ENCODE measurements at places on chromosomes 3 and 15.
A peak's percentile ranks its signal among the peaks of the same experiment; 100 is the strongest.

DNA sequence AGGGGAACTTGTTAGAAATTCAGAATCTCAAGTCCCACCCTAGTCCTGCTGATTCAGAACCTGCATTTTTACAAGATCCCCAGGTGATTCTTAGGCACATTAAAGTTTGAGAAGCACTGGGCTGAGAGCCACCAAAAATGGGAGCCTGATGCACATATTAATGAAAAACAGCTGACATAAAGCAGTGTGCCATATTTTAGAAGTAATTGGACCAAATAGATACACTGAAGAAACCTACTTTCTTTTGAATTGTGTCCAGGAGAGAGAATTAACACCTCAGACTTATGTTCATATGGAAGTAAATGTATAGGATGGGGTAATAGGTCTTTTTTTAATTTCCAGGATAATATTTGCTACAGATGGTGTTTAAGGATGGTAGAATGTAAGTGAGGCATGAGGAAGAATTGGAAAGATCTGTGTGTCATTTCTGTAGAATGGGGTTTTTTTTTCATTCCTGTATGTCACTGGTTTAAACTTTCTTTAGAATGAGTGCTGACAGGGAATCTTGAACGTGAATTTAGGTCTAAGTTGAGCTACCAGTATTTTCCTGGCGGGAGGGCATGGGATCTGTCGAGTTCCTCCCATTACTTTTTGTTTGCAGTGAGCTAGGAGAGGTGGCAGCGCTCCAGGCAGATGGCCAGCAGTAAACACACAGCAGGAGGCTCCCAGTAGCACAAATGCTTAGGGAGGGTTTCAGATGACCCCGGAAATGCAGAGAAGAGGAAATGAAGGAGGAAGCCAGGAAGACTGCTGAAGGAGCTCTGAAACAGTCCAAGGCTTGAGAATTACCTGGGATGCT lies 185.6 kb downstream of the PLCL2 start:
- peak; percentile 27 for DNase-seq

GRCh38 chr15:65862682-65863081 lies 6.6 kb upstream of the RAB11A start:
- DNase-seq: peak; percentile 61

DNA sequence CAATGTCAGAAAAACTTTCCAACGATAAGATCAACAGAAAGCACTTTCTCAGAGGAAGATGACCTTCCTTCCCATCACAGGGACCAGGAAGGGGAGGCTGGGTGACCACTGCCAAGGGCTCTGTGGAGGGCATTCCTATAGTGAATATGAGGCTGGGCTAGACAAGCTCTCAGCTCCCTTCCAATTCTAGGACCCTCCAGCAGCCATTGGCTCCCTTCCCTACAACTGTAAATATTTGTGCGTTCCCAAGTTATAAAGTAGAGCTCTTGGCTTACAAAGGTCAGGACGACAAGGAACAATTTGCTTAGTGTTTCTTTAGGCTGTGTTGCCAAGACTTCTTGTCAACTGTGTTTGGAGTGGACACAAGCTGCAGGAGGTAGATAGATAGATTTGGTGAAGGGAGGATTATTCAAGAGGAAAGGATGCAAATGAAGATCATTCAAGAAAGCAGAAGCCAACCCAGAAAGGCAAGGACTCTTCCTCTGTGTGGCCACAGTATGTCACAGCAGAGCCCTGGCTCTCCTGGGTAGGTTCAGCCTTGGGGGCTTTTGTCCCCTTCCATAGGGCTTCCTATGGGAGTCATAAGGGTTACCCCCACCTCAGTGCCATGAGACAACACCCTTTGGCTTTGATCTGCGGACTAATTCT lies 223.6 kb upstream of the TLE3 start:
- DNase-seq: no peak

DNA sequence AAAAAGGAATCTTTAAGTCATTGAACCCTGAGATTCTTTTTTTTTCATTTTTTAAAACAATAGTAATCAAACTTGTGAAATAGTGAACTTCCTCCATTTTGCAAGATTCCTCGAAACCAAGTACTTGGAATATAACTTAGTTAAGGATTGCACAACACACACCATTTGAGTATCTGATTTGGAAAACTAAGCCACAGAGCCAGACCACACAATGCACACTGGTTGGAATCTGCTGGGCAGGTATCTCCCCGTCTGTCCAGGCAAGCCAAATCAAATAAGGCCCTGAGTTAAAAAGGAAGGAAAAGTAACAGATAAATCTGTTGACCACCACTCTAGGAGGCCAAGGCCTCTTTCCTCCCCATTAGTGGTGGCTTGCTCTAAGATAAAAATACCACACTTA lies 177.5 kb upstream of the ICE2 start:
- DNase-seq: peak; percentile 25

GRCh38 chr3:64303401-64303800 lies 78.1 kb upstream of the PRICKLE2 start:
- peak; percentile 16 for DNase-seq

DNA sequence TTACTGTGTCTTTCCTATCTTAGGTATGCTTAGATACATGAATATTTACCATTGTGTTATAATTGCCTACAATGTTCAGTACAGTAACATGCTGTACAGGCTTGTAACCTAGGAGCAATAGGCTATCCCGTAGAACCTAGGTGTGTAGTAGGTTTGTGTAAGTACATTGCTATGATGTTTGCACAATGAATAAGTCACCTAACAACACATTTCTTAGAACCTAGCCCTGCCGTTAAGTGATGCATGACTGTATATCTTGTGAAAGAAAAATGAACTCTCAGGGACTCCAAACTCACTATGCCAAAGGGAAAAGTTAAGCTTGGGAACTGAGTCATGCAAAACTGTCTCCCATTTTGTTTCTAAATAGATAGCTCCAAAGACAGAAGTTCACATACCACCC lies 91.5 kb upstream of the ACP3 start:
- no peak for DNase-seq

DNA sequence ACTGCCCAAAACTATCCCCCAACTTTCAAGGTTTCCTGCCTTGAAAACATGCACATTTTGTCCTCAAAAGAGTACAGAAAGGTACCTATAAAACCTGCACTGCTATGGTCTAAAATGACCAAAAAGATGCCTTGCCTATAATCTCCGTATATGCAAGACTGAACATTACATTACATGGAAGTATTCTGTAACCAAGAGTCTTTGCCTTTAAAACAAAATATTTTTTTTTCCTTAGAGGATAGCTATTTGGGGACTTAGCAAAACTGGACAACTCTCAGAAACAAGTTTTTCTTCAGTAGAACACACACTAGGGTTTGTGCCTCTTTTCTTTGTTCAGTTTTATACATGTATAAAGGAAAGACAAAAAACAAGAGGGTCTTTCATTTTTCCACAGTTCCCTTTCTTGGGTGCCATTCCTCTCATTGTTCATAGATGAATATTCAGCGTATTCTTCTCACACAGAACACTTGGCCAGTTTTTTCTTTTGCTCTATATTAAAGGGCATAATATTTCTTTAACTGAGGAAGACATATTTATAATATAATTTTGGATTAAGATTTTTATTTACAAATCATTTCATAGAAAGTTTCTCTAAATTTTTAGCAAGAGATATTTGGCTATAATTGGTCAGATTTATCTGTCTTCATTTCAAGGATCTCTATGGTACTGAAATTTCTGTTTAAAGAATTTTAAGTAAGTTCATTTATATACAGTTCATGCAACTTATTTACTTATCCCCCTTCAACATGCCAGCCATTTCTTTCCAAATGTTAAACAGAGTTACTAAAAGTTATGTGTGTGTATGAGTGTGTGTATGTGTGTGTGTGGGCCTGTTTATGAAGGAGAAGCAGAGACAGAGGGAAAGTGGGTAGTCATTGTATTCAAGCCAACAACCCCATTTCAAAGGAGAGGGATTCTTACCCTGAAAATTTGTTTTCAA lies 142.6 kb downstream of the ZBTB20 start:
- no peak for DNase-seq

- DNase-seq: no peak
These were observed 12.5 kb upstream of the BFSP2 start for GRCh38 chr3:133387341-133387740.

GRCh38 chr3:5476403-5476802 lies 288.9 kb downstream of the EDEM1 start:
- DNase-seq: no peak

DNA sequence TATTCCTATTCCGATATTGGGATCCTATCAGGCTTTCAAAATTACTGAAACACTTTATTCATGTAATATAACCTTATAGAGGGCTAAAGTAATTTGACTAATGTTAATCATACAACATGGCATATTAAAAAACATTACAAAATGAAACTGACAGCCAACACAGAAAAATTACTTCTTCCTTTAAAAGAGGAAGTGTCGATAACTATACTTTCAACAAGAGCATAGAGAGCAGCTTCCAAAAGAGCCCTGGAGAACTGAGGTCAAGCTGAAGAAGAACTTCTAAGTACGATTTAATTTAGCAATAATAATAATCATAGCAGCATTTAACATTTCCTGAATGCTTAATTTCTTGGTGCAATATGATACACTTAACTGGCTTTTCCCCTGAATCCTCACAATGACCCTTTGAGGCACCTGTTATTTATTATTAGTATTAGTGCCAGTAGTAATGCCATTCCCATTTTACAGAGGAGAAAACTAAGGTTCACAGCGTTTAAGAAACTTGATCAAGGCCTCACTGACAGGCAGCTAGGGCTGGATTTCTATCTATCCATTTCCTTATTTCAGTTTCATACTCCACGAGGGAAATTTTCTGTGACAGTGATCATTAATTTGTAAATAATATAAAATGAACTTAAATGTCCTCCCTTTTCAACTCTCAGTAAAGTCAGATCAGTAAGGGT lies 181.6 kb downstream of the CFAP20DC start:
- DNase-seq: no peak

DNA sequence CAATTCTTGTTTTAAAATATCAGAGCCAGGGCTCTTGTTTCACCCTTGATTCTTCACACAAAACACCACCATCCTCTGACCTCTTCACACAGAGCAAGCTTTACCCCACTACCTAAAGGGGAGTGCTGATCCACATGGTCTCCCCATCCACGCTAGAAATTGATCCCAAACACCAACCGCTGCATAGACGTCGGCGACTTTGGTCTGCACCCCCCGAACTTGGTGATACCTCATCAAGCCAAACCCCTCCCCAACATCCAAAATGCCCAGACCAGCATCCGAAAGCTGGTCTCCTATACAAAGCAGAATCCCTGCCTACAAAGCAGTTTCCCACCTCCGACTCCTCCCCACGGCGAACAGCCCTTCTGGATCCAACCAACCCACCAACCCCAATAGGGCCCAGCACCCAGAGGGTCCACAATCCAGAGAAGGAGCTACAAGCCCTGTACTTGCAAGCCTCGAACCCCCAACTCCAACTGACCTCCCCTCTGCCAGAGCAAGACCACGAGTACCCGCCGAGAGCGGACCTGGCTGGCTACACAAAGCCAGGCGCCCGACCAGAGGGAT lies 25.8 kb upstream of the MTHFS start:
- DNase-seq: no peak

Data from fibroblast of skin of abdomen (primary cell).